ENCODE measurements at places on chromosomes 16 and 17.
A peak's percentile ranks its signal among the peaks of the same experiment; 100 is the strongest.

DNA sequence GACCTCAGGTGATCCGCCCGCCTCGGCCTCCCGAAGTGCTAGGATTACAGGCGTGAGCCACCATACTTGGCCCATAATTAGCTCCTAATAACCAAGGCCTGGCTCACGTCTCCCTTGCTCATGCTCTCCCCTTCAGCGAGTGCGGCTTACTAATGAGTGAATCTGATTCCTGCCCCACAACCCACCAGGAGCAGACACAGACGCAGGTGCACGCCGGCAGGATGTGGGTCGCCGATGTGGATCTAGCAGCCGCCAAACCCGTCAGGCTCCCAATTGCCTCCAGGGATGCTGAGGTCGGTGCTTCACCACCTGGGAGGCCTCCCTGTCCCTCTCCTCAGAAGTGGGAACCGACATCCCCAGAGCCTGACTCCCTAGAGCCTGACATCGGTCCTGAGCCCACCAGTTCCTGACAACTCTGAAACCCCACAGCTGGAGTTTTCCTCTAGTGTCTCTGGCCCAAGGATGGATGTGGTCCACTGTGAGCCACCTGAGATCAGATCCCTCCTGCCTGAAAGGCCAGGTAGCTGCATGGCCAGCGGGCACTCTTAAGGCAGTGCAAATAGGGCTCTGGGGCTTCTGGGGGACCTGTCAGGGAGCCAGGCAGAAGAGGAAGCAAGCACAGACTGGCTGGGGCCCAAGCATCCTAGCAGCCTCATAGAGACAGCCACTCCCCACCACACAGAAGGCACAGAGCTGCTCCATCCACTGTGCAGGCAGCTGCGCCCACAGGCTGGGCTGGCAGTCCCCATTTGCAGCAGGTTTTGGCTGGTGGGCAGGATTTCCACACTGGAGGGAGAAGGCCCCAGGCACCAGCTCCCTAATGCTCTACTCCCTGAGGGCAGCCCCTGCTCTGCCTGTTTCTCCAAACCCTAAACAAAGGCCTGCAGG lies 10.8 kb downstream of the EXOC7 start:
- DNase-seq, result no peak

DNA sequence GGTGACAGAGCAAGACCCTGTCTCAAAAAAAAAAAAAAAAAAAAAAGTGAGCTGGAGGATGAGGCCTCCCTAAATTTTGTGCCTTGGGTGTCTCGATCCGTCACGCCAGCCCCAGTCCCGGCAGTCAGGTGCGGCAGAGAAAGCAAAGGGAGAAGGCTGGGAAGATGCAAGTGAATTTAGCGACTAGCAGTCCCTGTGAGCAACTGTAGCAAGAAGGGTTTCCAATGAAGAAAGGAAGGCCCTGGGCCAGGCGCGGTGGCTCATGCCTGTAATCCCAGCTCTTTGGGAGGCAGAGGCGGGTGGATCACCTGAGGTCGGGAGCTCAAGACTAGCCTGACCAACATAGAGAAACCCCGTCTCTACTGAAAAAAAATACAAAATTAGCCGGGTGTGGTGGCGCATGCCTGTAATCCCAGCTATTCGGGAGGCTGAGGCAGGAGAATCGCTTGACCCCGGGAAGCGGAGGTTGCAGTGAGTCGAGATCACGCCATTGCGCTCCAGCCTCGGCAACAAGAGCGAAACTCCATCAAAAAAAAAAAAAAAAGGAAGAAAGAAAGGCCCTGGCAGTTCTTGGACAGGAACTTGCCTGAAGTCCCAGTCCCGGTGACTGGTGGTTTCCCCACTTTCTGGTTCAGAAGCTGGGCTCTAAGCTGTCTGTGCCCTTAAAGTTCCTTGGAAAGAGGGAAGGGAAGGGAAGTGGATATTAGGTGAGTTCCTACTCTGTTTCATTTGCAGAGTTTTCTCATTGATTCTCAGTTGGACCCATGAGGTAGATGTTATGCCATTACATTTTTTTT lies 1.8 kb upstream of the QPRT start:
- DNase-seq, result no peak

DNA sequence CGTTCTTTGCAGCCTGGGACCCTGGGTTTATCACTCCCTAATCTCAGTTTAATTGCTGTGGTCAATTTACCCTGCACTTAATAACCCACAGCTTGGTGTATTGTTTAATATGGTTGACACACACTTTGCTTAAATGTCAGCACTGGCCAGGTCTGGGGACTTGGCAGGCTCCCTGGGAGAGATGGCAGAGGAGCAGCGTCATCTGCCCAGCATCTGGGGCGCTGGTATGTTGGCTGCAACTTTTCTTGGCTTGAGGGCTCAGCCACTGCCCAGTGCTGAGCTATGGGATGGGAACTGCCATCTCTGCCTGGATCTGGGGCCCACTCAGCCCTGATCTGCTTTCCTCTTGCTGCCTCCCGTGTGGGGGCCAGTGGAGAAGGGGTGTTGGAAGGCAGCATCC lies 115.7 kb upstream of the IRX3 start:
- DNase-seq, result no peak

GRCh38 chr17:78351449-78352006 lies 8.3 kb downstream of the SOCS3 start:
- no peak for DNase-seq

- DNase-seq, result no peak
These were observed 2.0 kb downstream of the SLC16A11 start for GRCh38 chr17:7041607-7042500.

DNA sequence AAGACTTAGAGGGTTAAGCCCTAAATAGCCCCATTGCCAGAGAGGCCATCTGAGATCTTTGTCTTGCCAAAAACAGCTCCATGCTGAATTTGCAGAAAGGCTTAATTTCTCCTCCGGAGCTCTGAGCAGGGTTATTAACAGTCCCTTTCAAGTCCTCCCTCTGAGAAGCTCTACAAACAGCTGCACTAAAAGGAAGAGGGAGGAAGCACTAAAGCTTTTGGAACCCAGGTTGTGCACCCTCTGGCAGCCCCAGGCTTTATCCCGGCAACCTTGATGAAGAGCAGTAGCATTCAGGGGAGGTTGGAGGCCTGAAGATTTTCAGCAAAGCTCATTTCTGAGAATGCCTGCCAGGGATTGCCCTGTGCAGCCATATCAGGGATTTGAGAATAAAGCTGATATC lies 554.7 kb downstream of the RBFOX1 start:
- no peak for DNase-seq

GRCh38 chr17:2138761-2139160 lies 83.9 kb downstream of the HIC1 start:
- DNase-seq, result peak; percentile 24

DNA sequence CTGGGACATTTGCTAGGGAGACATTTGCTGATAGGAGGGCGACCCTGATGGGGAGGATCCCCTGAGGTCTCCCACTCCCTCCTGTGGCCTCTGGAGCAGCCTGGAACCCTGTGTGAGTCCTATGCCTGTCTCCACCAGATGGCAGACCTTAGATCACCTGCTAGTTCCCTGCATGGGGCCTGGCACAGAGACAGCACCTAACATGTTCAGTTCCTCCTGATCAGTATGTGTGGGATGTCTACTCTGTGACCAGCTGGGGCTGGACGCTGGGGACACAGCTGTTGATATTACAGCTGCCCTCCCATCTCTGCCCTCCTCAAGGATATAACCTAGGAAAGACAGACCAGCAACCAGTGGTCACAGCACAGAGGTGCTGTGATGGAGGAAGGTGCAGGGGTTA lies 1.1 kb upstream of the ADCY7 start:
- DNase-seq, result peak; percentile 70

DNA sequence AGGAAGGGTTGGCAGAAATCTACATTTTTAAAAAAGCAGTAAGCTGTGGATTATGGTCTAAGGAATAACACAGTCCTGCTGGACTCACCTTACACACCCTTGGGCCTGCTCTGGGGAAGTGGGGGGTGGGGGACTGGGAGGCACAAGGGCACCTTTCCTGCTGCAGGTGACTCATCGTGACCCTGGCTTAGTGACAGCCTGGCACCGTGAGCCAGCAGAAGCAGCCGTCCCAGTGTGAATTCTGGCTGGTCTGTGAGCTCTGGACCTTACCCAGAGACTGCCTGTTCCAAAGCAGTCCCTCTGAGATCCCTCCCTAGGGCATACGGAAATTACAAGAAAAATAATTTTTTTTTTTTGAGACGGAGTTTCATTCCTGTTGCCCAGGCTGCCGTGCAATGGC lies 4.2 kb upstream of the CRK start:
- no peak for DNase-seq

DNA sequence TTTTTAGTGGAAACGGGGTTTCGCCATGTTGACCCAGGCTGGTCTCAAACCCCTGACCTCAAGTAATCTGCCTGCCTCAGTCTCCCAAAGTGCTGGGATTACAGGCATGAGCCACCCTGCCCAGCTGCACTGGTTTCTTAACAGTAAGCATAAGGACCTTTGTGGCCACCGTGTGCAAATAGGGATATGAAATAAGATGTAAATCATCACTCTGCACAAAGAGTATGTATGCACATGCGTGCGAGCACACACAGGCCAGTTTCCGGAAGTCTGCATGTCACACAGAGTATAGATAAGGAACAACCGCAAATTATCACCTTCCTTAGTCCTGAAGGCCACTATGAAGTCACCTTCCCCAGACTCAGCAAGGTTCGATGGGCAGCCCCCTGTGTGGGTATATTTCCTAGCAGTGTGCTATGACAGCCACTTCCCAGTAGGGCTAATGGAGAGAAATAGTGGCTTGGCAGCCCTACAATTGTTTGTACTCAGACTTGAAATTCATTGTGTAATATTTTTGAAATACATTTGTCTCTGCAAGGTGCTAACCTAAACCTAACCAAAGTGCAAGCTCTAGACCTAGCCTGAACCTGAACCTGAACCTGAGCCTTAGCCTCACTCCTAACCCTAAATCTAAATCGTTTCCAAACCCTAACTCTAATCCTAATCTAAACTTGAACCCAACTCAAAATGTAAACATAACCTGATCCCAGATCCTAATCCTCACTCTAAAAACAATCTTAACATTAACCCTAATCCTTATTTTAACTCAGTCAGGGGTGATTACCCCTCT lies 48.4 kb upstream of the SKAP1 start:
- no peak for DNase-seq

GRCh38 chr17:6496640-6497441 lies 52.6 kb downstream of the PIMREG start:
- no peak for DNase-seq

DNA sequence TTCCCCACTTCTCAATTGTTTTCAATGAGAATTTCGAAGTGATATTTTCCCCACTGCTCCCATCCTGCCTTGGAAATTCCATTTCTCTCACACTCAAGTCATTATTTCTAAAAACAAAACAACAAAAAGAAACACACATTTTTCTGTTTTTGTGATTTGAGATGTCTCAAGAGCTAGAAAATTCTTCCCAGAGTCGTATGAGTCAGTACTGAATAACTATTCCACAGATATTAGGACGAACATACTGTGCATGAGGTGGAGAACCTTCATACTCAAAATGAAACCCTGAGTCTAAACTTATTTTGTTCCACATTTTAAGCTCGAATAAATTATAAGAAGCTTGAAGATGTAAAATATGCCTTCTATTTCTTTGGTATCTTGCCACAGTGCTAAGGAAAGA lies 204.6 kb downstream of the SLC39A11 start:
- no peak for DNase-seq
